Fibroblast of skin of left quadriceps (primary cell): ENCODE measurements at places on chromosomes 2 and 18.

- DNase-seq, result no peak
Measured at GRCh38 chr2:66461664-66462500, 27.0 kb downstream of the MEIS1 start.

DNA sequence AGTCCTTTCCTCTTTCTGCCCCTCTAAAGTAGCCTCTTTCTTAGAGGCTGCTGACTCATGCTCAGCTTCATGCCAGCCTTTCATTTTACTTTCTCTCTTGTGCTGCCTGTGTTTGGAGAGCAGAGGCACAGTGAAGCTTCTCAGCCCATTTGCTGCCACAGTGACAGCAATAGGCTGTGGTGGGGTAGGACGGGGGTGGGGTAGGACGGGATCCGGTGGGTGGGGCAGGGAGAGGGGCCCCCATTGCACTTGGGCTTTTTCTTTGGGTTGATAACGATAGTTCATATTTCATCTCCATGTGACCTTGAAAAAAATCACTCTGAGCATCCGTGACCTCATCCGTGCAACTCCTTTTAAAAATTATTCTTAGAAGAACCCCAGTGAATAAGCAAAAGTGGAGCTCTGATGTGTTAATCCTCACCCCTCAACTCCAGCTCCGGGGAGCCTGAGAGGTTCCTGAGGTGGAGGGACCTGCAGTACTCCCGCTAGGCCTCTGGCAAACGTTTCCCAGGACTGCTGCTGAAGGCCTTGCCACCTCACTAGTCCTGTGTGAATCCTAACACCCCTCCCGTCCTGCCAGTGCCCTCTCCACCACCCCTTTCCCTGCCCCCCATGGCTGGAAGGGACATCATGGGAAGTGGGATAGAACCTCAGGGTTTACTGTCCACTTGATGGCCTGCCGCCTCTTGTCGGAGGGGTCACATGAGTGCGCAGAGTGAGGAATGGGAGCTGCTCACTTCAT, 70.8 kb downstream of the INPP4A start:
- no peak for DNase-seq

DNA sequence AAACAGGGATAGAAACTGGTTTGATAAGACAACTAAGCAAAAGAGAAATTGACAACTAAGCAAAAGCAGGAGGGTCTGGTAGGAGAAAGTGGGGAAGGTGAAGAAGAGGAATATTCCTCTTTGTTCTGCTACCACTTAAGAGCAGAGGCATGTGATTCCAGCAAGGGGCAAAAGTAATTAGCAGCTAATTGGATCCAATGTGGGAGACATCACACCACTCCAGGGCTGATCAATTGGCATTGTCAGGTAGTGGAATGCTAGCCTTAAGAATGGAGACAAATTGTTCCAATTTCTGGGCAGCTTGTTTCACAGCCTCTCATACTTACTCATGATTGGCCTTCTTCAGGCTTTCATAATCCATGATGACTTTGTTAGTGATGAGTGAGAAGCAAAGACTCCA, 547.1 kb upstream of the GCFC2 start:
- no peak for DNase-seq

DNA sequence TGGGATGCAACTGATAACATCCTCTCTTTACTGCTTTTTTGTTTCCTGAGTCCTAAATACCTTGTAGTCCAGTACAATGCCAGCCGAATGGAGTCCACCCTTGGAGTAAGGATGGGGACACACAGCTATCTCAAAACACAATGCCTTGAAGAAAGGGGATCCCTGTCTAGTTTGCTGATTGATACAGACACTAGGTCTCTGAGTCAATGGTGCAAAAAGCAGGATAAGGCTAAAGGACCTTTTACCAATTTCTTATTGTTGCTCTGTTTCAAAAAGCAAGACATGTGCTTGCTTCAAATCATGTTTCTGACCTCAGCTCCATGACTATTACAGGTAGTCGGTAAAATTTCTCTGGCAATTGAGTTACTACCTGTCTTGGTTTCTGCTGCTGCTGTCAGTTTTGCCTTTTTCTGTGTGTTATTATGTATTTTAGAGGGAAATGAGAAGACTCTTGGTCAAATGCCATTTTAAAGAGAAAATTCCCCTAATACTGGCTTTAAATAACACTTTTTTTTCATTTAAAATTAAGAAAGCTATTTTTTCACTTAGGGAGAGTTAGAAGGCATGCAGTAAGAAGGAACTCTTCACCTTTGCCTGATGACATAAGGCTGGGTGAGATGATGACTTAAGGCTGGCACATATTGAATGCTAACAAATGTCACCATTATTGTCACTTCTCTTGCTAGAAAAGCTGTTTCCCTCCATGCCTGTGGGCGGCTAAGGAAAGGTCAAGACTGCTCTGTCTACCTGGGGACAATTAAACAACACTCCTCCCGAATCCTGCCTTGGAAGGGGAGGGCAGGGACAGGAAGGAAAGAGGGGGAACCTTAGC, 4.9 kb upstream of the FIGLA start:
- DNase-seq, result no peak

DNA sequence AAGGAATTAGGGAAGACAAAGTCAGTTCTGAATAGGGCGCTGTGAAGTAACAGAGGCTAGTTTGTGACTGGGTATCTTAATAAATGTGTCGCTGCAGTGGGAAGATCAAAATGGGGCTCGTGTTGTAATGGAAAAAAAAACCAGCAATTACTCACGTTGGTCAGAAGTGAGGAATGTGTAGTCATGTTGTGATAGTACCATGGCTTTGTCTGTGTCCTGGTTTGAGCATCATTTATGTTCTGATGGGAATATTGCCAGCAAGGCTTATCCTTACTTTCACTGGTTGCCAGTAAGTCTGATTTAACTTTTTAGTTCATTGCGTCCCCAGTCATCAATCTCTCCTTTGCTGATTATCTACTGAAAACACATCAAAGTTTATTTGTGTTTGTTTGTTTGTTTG, 467.6 kb downstream of the NYAP2 start:
- DNase-seq, result no peak
